ENCODE measurements at places on chromosomes 11 and 22.
A peak's percentile ranks its signal among the peaks of the same experiment; 100 is the strongest.

DNA sequence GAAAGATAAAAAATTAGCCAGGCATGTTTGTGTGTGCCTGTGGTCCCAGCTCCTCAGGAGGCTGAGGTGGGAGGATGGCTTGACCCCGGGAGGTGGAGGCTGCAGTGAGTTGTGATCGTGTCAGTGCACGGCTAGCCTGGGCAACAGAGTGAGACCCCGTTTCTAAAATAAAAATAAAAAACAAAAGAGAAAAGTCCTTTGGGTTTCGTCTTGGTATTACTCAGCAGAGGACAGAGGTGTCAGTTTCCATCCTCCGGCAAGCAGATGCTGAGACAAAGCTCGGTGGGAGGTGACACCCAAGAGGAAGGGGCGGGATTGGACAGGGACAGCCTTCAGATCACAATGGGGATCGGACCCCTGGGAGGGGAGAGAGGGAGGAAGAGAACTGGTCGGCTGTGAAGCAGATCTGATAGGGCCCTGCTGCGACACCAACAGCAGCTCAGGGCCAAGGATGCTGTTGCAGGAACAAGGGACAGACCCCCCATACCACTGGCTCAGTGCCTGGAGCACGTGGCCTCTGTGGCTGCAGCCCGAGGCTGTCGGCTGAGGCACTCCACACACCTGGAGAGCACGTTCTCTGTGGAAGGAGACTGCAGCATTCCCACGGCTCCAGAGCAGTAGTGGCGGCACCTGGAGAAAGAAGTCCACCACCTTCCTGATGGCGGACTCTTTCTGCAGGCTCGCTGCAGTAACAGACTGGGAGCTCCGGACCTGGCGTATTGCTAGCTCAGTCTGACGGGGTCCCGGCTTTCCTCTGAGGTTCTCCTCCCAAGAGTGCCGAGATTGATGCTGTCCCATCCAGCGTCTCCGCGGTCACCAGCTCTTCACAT, 5.2 kb upstream of the BID start:
- DNase-seq = no peak

DNA sequence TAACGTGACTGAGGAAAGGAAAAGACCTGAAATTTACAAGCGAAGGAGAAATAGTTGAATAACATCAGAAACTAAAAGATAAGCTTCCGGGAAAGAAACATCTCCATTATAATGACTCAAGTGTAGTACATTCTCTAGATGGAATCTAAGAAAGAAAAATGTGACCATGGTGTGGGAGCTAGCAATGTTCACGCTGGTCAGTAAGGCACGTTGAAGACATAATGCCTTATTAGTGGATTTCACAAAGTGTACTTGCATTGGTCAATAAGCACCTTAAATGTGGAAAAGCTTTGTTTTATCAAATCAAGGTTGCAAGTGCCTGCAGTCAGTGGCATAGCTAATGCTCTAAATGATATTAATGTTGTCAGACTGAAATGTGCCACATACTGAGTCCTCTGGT, 2.8 kb upstream of the LARGE1 start:
- DNase-seq = no peak

- no peak for DNase-seq
Measured at GRCh38 chr11:102794382-102794781, 3.6 kb downstream of the MMP1 start.

- peak; percentile 28 for DNase-seq
Measured at GRCh38 chr22:24189249-24190158, 8.2 kb downstream of the SUSD2 start.

GRCh38 chr11:33160136-33160535, 1.1 kb downstream of the CSTF3 start:
- DNase-seq = no peak

DNA sequence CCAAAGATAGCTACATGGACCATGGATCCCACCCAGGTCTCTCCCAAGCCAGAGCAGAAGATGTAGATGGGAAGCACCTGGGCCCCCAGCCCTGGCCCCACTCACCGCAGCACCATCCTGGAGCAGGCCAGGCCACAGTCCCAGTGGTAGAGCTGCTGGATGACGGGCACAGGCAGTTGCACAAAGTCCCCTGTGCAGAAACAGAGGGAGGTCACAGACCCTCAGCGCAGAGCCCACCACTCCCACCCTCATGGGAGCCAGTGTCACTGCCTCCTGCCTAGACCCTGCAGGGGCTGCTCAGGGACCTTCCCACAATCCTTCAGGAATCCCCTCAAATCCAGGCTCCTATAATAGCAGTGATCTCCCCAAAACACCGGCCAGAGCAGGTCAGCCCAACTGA, 6.1 kb downstream of the GUCD1 start:
- DNase-seq = no peak

DNA sequence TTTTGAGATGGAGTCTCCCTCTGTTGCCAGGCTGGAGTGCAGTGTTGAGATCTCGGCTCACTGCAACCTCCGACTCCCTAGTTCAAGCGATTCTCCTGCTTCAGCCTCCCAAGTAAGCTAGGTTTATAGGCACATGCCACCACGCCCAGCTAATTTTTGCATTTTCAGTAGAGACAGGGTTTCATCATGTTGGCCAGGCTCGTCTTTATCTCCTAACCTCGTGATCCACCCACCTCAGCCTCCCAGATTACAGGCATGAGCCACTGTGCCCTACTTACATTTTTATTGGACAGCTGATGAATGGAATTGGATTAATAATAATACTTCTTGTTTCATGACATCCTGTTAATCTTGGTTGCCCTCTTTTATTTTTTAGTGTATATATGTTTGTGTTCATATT, 3.0 kb upstream of the MRGPRD start:
- no peak for DNase-seq

DNA sequence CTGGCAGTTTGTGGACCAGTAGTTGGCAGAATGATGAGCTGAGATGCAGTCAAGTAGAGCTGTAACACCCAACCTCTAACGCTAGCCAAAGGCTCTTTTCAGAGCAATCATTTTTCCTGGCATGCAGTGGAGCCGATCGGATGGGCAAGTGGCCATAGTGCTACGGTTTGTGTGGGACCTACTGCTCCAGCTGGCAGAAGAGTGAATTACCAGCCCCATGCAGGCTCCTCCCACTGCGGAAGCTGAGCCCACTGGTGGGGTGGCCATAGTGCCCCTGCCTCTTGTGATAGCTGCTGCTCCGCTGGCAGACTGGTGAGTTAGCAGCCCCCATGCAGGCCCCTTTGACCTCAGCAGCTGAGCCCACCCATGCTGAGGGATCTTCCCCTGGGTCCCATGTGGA, 27.0 kb upstream of the SC5D start:
- DNase-seq = no peak

- DNase-seq = peak; percentile 84
Measured at GRCh38 chr22:31489632-31490495, at the start of gene EIF4ENIF1. EIF4ENIF1 (minus strand) TSS chr22:31489842; CDS start chr22:31488718, 1,124 bp downstream.

- no peak for DNase-seq
Measured at GRCh38 chr22:32531228-32531627, 56.6 kb downstream of the FBXO7 start.

DNA sequence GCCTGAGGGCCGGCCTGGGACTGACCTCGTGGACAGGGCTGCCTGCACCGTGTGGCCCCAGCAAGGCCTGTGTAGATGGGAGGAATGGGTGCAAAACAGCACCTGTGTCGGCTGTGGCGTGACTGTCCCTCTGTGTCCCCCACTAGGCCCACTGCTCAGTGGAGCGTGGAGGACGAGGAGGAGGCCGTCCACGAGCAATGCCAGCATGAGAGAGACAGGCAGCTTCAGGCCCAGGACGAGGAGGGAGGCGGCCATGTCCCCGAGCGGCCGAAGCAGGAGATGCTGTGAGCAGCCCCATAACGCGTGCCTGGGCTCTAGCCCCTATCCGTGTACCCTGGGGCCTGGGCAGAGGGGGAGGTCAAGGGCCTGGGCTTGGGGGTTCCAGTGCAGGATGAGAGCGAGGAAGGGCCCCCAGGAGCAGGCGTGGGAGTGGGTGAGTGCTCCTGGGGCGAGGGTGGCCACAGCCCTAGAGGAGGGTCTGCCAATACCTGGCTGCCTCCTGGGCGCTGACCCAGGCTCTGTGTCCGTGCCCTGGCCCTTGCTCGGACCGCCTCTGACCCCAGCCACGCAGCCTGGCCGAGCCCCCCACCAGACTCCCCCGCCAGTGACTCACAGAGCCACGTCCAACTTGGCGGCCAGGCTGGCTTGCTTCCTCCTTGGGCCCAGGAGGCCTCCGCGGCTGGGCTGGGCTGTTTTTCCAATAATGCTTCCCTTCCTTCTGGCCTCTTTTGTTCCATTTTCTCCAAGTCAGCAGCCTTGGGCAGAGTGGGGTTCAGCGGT, 11.6 kb downstream of the PRR33 start:
- no peak for DNase-seq

- no peak for DNase-seq
Measured at GRCh38 chr11:15885854-15886253, 470.5 kb downstream of the SOX6 start.

- peak; percentile 34 for DNase-seq
Measured at GRCh38 chr11:64234647-64235379, 429 bp downstream of the VEGFB start.

DNA sequence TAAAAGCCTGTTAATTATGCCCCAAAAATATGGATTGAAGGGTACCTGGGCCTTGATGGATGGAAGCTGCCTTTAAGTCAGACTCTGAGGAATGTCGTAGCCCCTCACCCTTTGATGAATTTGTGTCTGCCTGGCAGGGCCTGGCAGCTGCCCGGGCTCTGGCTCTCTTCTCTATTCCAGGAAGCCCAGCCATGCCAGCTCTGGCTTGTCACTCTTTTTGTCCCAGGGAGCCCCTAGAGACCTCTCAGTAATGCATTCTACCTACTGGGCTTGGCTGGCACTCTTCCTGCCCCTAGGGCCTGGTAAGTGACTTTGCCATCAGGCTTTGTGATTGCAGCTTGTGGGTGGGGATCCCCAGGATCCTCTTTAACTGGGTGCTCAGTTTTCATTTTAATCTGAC, 103.8 kb downstream of the GRIK4 start:
- no peak for DNase-seq

DNA sequence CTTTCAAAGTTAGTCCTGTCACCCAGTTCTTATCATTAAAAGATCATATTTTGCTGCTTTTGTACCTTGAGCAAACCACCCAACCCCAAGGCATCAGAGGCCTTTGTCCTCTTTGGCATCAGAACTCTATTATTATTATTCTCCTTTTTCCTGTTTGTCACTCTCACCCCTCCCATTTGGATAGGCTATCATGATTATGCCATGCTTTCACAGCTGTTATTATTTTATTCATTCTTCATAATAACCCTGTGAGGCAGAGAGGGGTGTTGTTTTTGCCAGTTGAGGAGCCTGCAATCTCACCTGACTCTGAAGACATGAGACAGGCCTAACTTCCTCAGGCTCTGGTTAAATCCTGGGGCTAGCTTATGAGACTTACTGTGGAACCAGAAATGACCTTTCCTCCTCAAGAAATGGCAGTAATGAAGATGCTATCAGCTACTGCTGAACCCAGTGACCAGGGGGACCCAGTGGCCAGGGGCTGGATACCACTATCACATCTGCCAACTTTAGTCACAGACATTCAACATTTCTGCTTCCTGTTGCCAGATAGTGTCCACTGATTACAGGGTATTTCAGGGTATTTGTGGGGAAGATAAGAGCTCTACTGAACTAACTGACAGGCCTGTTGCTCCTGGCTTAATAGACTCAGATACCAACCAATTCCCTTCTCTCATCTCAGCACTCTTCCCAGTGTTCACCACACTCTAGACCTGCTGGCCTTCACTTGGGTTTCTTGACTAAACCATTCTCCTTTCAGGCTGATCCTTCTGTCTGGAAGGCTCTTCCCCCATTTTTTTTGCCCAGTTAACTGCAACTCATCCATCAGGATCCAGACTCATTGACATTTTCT, 11.8 kb upstream of the SWAP70 start:
- DNase-seq = no peak

GRCh38 chr22:44047891-44048301, 23.8 kb downstream of the PARVB start:
- DNase-seq = no peak

DNA sequence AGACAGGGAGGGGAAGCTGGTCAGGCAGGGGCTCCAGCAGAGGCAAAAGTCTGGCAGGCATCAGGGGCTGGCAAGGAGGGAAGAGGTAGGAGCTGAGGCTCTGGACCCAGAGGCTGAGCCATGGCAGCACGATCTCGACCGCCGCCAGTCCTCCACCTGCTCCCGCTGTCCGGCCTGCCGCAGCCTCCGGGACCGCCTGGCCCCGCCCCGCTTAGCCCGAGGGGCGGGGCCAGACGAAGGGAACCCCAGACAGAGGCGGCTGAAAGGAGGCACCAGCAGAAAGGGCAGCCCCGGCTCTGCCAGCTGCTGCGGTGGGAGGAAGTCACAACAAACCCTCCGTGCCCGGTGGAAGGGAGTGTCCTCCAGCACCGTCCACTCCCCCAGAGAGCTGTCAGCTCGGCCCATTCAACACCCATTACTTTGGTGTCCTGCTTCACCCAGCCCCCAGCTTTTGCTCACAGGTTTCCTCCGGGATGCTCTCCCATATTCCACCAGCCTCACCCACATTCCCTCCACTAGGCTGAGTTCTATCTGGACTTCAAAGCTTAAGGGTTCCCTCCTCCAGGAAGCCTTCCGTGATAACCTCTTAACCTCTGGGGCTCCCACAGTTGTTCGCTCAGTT, at the start of gene MFNG:
TSS of gene MFNG (minus strand) at position 161 of the 622 bp plus-strand sequence. CDS start 207 bp downstream, outside the sequence.
- DNase-seq = peak; percentile 69

GRCh38 chr11:12789596-12790215, 115.5 kb downstream of the TEAD1 start:
- DNase-seq = no peak

GRCh38 chr22:45507798-45508197, 5.1 kb downstream of the FBLN1 start:
- DNase-seq = no peak

- no peak for DNase-seq
Measured at GRCh38 chr11:8603696-8604077, 9.7 kb upstream of the STK33 start.

- no peak for DNase-seq
Measured at GRCh38 chr22:46574993-46575910, 37.8 kb upstream of the CELSR1 start.

- DNase-seq = no peak
Measured at GRCh38 chr11:111367411-111368284, 11.4 kb downstream of the POU2AF1 start.

DNA sequence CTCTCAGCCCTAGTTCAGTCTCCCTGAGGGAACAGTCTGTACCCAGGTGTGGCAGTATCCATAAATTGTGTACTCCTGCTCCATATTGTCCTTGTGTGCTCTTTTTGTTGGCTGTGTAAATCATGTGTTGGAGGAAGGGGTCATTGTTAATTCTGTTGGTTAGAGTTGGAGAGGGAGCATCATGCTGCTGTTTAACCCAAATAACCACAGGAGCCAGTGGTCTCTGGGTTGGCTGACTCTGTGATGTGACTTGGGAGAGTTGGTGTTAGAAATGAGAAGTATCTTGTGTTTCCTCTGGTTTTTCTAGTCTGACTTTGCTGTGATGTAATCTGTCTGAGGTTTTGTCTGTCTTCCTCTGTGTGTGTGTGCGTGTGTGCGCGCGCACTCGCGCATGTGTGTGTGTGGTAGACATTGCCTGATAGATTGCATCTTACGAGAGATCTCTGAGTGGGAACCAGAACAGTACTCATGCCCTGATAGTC, 30.5 kb downstream of the CTNND1 start:
- DNase-seq = peak; percentile 86

DNA sequence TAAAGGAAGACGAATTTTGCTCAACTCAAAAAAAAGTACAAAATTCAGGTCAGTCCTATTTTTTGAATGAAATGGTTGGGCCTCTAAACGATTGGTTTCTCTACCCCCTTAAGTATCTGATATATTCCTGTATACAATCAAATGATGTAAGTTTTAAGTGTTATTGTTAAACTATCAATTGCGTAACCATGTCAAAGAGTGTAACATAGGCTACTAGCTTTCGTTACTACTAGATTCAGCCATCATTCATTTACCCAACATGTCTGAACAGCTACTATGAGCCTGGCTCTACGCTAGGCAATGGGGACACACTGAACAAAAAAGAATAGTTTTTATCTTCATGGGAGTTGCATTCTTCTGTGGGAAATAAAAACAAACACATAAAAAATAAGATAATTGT, 3.3 kb downstream of the RAB6A start:
- DNase-seq = no peak
